ENCODE measurements at places on chromosomes 4 and X. TPM values are rescaled to one million over a fixed set of nuclear protein-coding genes. Genes with fewer than 3 reads are reported as not detected.

C4orf50 gene
- total RNA-seq: 0.12 TPM

SLC25A6 gene
- 630 TPM for total RNA-seq

DNA sequence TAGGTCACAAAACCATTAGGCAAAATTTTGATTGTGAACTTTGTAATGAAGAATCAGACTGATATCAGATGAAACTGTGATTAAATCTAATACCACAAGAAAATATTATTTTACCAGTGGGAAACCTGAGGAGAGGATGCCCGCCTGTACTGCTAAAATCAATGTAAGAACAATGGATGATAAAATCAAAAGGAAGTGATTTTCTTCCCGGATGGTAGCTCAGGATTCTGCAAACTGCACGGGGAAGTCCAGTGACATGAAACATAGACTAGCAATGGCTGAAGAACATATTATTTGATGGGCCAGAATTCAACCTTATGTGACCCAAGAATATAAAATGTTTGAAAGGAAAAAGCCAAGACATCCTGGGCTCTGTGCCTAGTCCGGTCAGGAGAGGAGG, 974.9 kb downstream of the PCDH18 start:
- H3K4me1 ChIP-seq: no peaks in the 10 kb centered on the region
- H3K4me3 ChIP-seq: no peak overlapping the region
- no peaks in the 10 kb centered on the region for H3K27me3 ChIP-seq
- H3K36me3 ChIP-seq: no peaks in the 10 kb centered on the region
- H3K27ac ChIP-seq: no peak overlapping the region

- no peak overlapping the region for H3K4me3 ChIP-seq
- H3K4me1 ChIP-seq: no peaks in the 10 kb centered on the region
- H3K27me3 ChIP-seq: no peaks in the 10 kb centered on the region
- no peaks in the 10 kb centered on the region for H3K36me3 ChIP-seq
- no peak overlapping the region for H3K27ac ChIP-seq
Measured at GRCh38 chrX:25527596-25527995, 511.8 kb upstream of the ARX start.

DNA sequence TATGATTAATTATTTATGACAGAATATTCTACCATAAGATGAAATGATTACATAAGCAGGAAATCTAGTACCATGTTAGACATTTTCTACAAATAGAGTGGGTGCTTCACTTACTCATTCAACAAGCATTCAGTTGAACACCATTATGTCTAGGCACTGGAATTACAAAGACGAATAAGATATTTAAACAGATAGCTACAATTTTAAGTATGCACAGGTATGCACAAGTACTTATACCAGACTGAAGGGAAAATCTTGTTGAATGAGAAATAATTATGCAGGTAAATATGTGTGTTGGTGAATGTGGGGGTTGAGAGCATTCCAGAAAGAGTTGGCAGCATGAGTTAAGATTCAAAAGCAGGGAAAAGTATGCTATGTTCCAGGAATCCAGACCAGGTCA, 107.3 kb upstream of the CNKSR2 start:
- no peaks in the 10 kb centered on the region for H3K27me3 ChIP-seq
- no peak for DNase-seq
- H3K36me3 ChIP-seq: no peaks in the 10 kb centered on the region
- H3K27ac ChIP-seq: no peak overlapping the region
